ENCODE measurements at places on chromosomes 5 and 9.

DNA sequence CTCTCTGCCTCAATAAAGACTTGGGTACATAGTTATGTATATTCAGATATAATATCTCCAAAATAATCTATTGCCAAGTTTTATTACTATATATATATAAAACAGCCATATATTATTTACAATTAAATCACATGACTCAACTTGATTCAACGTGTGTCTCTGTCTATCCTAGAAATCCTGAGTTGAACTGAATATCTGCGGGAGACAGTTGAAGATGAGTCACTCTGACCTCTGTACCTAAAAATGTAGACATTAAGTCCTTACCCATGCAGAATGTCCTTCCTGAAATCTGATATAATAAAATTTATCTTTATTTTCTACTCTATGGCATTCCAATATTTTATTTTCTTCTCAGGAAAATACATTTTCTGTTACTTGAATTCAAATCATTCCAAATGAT, 218.2 kb upstream of the PRDM9 start:
- DNase-seq: no peak

GRCh38 chr9:117916291-117916690, 212.1 kb downstream of the TLR4 start:
- no peak for DNase-seq

GRCh38 chr9:80699511-80699998, 989.8 kb downstream of the TLE1 start:
- DNase-seq: no peak

DNA sequence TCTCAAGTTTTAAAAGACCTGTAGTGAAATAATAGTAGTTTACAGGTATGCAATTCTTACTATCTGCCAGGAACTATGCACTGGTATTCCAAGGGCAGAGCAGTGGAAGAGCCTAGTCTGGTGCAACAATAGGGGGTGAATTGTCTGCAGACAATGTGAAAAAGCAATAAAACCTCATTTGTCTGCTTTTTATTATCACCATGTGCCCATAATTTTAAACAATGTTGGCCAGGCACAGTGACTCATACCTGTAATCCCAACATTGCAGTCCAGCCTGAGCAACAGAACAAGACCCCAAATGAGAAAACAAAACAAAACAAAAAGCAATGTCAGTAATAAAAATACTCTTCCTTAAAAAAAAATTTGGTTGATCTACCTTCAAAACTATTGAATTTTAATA, 12.2 kb upstream of the SLC44A1 start:
- DNase-seq: no peak

GRCh38 chr9:130078547-130078946, 24.8 kb downstream of the GPR107 start:
- DNase-seq: no peak

- DNase-seq: no peak
Measured at GRCh38 chr9:104948277-104948676, 20.3 kb upstream of the ABCA1 start.

GRCh38 chr9:120383611-120383998, 196.4 kb downstream of the CDK5RAP2 start:
- no peak for DNase-seq

- no peak for DNase-seq
Measured at GRCh38 chr5:142962174-142962533, 192.0 kb downstream of the ARHGAP26 start.

GRCh38 chr9:136206602-136207275, 1.8 kb upstream of the LHX3 start:
- DNase-seq: no peak

DNA sequence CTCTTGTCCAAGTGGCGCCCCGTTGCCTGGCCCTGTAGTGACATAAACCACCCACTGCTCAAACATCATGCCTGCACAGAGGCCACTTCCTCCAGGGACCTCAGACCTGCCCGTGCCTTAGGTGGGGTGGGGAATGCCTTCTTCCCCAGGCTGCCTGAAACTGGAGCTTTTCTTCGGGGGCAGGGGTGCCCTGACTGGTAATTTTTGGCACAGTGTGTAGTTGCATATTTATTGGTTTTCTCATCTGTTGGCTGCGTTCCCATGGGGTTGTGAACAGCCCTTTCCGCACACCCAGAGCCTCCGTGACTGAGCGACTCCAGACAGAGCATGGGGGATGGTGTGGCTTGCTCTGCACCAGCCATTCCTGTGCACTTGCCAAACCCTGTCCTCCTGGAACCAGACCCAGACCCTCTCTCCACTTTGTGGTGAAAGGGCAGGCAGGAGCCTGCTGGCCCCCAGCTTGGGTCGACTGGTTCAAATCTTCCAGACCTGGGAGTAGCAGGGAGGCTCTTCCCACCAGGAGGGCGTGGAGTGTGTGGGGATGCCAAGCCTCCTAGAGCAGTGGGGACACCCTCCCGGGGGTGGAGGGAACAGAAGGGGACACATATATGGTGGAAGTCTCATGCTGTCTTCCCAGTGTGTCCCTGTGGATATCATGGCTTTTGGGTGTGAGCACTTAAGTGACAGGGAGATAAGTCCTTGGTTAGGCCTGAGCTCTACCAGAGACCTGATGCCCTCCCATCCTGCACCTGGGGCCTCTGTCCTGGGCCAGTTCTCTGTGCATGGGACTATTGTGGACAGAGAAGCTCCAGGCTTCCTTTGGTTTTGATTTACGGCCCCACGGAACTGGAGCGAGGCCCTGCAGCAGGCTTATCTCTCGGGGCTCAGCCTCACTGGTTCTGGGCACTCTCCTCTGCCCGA, 39.6 kb downstream of the WNK2 start:
- DNase-seq: no peak

- no peak for DNase-seq
Measured at GRCh38 chr9:116661037-116661954, 25.8 kb upstream of the TRIM32 start.

DNA sequence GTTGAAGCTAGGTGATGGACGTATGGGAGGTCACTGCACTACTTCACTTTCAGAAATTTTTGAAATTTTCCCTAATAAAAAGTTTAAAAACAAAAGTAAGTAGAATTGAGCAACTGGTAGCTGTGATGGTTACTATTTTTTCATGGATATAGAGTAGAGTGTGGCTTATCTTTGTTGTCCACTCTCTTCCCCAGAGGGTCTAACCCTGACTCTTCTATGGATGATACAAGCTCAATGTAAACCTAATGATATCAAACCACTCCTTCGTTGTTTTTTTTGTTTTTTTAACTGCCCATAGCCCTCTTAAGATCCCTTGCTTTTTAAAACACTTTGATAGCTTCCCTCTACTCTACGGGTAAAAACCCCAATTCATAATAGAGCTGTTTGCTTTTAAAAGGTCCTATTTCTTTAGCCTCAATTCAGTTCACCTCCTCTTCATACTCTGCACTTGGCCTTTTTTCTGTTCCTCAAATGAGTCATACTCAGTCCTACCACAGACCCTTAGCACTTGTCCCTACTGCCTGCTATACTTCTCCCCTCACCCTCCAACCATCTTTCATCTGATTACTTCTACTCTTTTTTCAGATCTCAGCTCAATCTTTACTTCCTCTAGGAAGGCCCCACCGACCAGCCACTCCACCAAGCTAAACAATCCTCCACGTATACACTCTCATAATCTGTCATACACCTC, 2.6 kb downstream of the HDAC3 start:
- DNase-seq: no peak

GRCh38 chr5:32445831-32446614, 1.5 kb upstream of the ZFR start:
- DNase-seq: no peak

- no peak for DNase-seq
Measured at GRCh38 chr5:955886-956761, 52.5 kb upstream of the NKD2 start.

All from stimulated activated CD4-positive, alpha-beta T cell treated with anti-CD3 and anti-CD28 coated beads, Interleukin-2, amount 100 ng/mL, for 24 hours (primary cell).